ENCODE measurements at places on chromosomes 3 and 15.

DNA sequence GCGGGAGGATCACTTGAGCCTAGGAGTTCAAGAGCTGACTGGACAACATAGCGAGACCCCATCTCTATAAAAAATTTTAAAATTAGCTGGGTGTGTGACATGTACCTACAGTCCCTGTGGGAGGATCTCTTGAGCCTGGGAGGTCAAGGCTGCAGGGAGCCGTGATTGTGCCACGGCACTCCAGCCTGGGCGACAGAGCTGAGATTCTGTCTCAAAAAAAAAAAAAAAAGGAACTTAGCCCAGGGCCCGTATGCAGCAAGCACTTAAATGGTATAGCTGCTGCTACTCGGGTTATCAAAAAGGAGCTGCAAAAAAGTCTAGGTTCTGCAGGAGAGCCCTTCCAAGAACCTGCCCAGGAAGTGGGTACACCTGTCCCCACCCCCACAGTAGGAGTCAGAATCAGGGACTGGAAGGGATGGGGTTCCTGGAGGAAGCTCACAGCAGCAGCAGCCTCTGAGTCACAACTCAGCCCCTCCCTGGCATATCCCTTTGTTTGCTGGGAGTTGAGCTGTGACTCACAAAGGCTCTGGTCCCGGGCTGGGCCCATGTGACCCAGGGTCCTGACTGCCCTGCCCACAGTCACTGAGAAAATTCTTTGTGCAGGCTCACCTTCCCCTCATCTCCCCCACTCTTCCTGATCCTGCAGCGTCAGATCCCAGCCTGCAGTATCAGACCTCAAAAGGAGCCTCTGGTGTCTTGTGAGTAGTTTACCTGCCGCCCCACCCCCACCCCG lies at the start of gene SPATA12:
Gene SPATA12 (plus strand): TSS at position 576 of the 733 bp plus-strand sequence. CDS start 13,031 bp downstream, outside the sequence.
- DNase-seq, result peak; percentile 80

DNA sequence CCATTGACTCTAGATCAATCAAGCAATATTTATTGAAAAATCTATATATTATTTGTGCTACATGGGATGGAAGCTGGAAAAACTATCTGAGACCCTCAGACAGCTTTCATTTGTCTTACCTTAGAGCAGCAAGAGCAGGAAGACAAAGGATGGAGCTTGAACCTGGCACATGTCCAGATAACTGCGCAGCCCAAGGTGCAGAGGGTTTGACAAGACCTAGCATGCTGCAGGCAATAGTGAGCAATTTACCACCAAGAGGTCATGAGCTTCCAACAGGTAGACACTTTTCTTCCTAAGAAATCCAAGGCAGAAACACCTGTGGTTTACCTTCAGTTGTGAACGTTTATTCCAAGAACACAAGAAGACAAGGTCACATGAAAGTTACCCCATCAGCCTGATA lies 214.7 kb upstream of the NECTIN3 start:
- no peak for DNase-seq

DNA sequence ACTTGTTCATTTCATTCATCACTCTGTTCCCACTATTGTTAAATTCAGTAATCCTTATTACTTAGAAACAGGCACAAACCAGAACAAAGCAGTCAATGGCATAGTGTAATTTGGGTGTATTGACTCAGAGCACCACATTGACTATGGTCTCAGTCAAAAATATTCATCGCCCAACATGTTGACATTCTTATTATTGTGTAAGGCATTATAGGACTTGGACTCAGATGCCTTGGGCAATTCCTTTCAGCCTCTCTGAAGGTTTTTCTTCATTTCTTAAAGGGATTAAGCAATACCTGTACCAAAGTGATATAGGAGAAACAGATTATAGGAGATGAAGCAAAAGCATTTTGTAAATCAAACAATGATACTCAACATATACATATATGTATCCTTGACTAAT lies 114.7 kb upstream of the BHLHE40 start:
- DNase-seq, result no peak

GRCh38 chr3:58560771-58561311 lies 16.4 kb downstream of the FAM107A start:
- DNase-seq, result peak; percentile 92

- DNase-seq, result no peak
Observed at GRCh38 chr3:109995377-109995776, 658.0 kb upstream of the DPPA4 start.

GRCh38 chr15:99443056-99443756 lies 122.6 kb upstream of the MEF2A start:
- DNase-seq, result no peak

DNA sequence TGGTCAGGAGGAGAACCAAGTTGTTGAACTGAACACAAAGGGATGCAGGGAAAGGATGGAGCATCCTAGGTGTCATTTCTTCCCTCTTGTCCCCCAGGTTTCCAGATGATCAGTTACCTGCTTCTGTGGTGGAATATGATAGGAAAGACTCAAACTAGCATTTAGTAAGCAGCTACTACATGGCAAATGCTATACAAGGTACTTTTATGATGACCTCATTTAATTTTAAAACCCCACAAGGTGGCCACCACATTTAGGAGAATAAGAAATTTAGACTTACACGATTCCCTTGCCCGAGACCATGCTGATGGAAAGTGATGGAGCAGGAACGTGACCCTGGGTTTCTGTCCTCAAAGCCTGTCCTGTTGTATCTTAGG lies 40.9 kb downstream of the CCR4 start:
- DNase-seq, result no peak

DNA sequence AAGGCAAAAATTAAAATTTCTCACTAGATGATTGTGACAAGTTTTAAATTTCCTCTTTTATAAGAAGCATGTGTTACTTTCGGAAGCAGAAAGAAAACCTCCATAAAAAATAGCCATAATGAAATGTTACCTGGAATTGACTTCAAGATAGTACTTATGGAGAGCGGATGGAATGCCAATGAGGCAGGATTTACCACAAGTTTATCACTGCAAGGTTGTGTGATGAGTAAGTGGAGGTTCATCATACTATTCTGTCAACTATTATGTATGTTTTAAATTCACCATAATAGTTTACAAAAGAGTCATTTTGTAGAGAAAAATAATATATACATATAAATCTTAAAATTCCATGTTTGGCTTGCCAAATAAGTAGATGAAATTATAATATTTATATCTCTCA lies 230.3 kb downstream of the SCAPER start:
- DNase-seq, result no peak

- DNase-seq, result no peak
Observed at GRCh38 chr3:157091083-157091833, 68.7 kb downstream of the CCNL1 start.

- DNase-seq, result no peak
Observed at GRCh38 chr3:140467104-140467577, 210.7 kb upstream of the TRIM42 start.

- DNase-seq, result no peak
Observed at GRCh38 chr3:67516496-67516895, 137.9 kb downstream of the SUCLG2 start.

DNA sequence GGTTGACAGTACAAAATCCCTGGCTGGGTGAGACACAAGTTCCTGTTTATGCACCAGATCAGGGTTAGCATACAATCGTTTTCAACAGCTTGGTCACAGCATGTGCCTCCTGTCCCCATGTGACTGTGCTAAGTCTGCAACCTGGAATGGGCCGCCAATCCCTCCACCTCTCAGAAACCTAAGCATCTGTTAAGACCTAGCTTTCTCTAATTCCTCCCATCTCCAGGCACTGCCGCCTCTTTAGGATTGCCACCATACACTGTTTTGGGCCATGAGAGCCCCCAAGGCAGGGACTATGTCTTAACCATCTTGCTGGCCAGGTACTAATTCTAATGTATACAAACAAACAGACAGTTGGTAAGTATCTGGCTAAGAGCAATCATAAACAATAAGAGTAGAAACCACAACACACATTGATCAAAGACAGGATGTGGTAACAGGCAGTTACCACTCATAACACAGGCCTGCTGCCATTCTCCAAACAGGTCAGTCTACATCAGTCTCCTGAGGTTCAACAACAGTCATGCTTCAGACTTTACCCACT lies 25.6 kb downstream of the SEC22C start:
- no peak for DNase-seq

GRCh38 chr15:26873846-26874245 lies 7.0 kb downstream of the GABRA5 start:
- DNase-seq, result no peak

GRCh38 chr3:190197346-190197763 lies 76.7 kb upstream of the P3H2 start:
- DNase-seq, result no peak

DNA sequence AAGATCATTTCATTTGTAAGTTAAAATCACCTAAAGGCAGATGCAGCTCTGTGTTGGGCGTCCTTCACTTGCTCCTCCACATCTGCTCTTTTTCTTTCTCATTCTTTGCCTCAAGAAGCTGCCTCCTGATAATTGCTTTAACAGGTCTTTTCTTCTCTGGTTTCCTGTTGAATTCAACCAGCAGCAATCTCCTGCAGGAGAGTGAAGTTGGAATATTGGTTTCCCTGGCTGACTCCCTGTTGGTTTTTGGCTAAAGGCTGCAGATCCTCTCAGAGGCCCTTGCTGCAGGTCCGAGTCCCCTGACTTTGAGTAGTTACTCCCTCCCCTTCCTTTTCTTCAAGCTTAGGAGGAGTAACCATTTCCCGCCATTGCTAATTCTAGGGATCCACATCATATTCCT lies 4.2 kb downstream of the TP63 start:
- DNase-seq, result no peak

- DNase-seq, result no peak
Observed at GRCh38 chr15:37075777-37076176, 24.6 kb downstream of the MEIS2 start.

- DNase-seq, result no peak
Observed at GRCh38 chr3:25744470-25744869, 38.8 kb downstream of the NGLY1 start.

DNA sequence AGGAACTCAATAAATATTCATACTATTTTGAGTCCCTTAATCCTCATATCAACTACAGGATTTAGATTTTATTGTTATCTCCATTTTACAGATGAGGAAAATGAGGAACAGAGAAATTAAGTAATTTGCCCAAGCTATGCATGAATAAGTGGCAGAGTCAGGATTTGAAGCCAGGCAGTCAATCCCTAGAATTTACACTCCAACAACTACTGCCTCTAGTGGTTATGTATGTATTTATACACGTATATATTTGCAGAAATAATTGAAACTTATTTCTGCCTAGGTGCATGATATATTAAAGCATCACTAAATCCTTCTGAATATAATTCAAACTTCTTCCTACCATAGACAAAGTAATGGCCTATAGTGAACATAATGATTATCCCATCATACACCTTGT lies 137.4 kb downstream of the SERPINI1 start:
- DNase-seq, result no peak

- DNase-seq, result no peak
Observed at GRCh38 chr3:58570851-58571250, 6.3 kb downstream of the FAM107A start.

DNA sequence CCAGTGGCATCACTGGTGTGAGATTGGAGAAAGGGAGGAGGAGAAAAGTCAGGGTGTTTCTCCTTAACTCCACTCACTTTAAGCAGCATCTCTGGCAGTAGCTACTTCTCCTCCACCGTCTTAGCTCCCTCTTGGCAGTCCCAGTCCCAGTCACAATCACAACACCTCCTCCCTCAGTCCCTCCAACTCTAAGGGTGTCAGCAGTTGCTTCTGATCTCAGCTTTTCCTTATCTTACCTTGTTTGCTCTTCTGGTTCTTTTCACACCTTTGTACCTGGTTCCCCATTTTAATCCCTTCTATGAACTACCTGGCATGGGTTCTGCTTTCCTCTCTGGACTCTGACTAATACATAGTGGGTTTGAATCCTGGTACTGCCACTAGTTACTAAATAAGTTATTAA lies 188.3 kb upstream of the CTDSPL start:
- DNase-seq, result no peak

DNA sequence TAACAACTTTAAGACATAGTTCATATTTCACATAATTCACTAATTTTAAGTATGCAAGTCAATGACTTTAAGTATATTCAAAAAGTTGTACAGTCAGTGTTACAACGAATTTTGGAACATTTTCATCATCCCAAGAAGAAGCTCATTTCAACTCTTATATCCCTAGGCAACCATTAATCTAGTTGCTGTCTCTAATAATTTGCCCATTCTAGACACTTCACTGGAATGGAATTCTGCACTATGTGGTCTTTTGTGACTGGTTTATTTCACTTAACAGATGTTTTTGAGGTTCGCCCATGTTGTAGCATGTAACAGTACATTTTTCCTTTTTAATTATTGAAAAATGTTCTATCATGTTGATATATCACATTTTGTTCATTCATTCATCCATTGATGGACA lies 104.2 kb upstream of the SPRED1 start:
- DNase-seq, result no peak

GRCh38 chr3:151213151-151213550 lies 10.1 kb upstream of the GPR171 start:
- no peak for DNase-seq

GRCh38 chr3:127174284-127174683 lies 18.6 kb upstream of the PRR23E start:
- DNase-seq, result no peak

- no peak for DNase-seq
Observed at GRCh38 chr3:146165877-146166276, 4.9 kb upstream of the PLOD2 start.

DNA sequence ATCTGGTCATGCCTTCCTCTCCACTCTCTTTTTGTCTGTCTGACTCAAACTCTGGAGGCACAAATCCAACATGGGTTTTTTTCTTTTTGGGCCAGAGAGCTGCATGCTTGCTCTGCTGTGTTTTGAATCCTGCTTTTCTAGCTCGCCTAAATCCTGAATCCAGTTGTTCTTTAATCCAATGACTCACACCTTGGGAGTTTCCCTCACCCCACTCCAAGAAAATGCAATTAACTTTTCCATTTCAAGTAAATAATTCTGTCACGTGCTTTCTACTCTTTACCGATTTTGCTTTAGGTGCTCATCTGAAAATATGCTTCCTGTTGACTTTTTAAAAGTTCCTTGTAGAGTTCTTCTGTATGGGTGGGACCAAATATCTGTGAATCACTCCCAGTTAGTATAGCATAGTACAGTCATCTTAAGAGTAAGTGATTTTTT lies 47.6 kb downstream of the SLMAP start:
- peak; percentile 95 for DNase-seq

- no peak for DNase-seq
Observed at GRCh38 chr3:94028093-94028837, at the start of gene STX19. TSS of gene STX19 (minus strand) at chr3:94028597. CDS start at chr3:94015269, 13,328 bp downstream.

DNA sequence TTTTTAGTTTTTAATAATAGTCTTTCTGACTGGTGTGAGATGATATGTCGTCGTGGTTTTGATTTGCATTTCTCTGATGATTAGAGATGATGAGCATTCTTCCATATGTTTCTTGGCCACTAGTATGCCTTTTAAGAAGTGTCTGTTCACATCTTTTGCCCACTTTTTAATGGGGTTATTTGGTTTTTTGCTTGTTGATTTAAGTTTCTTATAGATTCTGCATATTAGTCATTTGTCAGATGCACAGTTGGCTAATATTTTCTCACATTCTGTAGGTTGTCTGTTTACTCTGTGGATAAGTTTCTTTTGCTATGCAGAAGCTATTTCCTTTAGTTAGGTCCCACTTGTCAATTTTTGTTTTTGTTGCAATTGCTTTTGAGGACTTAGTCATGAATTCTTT lies 185.4 kb downstream of the SUCNR1 start:
- DNase-seq, result no peak

- no peak for DNase-seq
Observed at GRCh38 chr15:44716983-44717602, 5.8 kb downstream of the B2M start.

GRCh38 chr3:117097351-117097750 lies 387.8 kb downstream of the TUSC7 start:
- no peak for DNase-seq

- no peak for DNase-seq
Observed at GRCh38 chr3:67034371-67034770, 36.3 kb downstream of the KBTBD8 start.

All from HFF-Myc (cell line).